Ammon's horn (tissue), 1 donor: ENCODE measurements at places on chromosomes 2 and 18.

DNA sequence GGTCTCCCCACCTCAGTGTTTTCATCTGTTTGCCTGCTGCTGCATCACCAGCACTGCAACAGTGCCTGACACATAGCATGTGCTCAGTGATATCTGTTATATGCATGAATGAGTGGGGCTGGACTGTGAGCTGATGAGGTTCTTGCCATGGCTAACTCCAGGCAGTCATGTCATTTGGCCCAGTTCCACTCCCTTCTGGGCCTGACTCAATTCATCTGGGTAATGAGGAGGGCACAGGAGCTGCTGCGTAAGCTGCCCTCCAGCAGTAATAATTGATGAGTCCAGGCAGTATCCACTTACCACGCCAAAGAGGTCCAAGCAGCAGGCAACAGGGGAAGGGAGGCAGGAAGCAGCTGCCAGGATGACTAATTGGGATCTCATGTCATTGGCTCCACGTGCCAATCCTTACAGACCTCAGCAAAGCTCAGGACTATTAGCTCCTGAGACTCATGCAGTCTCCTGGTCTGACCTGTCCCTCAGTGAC is 34.1 kb upstream of the MAT2A start:
- no peak for DNase-seq

- no peak for DNase-seq
Measured at GRCh38 chr2:67670747-67671183, 273.6 kb downstream of the ETAA1 start.

GRCh38 chr2:73414696-73415095 is 29.1 kb downstream of the ALMS1 start:
- no peak for DNase-seq

DNA sequence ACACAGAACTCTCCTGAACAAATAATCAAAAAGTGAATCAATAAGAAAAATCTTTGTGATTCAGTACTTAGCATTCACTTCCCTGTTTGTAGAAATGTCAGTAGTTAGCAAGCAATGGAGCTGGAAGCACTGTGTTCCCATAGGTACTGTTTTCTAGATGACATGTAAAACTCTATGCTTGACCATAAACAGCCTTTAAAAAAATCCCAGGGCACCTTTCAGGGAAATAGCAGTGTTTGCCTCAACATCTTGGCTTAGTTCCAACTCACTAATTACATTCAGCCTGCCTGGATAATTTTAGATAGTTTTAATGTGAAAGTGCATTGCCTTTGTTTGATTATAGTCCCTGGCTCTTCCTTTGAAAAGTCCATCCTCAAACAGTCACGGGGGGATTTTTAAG is 721.8 kb downstream of the ERBB4 start:
- DNase-seq: no peak

GRCh38 chr18:48724442-48724841 is 185.6 kb downstream of the CTIF start:
- DNase-seq: no peak

DNA sequence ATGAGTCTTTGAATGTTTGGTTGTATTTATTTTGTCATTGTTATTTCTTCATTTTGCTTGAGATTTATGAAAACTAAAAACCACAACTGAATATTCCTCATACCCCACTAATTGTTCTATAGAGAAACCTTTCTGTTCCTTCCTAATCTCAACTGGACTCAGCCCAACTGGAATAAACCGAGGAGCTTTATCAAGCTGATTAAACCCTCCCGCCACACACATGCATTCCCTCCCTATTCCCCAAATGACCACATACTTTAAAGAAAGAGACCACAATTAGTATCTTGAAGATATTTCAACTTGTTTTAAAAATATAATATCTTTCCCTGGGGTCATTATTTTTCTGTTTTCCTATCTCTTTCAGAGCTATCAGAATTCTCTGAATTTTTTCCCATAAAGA is 107.5 kb downstream of the OSR1 start:
- DNase-seq: no peak

DNA sequence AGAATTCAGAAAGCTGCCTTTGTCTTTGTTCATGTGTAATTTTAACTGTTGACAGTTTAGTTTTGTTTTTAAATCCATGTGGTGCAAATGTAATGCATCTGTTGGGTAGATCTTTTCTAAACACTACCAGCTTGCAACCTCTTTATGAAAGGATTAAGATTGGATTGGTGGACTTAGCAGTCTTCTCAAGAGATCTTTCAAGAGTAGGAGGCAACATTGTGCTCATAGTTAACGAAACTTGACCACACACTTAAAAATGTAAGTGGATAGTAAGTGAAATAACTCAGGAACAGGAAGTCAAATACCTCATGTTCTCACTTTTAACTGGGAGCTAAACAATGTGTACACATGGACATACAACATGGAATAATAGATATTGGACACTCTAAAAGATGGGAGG is 579.0 kb downstream of the RIT2 start:
- DNase-seq: no peak

- DNase-seq: peak; percentile 79
Measured at GRCh38 chr2:219155054-219155644, 5.5 kb downstream of the NHEJ1 start.

DNA sequence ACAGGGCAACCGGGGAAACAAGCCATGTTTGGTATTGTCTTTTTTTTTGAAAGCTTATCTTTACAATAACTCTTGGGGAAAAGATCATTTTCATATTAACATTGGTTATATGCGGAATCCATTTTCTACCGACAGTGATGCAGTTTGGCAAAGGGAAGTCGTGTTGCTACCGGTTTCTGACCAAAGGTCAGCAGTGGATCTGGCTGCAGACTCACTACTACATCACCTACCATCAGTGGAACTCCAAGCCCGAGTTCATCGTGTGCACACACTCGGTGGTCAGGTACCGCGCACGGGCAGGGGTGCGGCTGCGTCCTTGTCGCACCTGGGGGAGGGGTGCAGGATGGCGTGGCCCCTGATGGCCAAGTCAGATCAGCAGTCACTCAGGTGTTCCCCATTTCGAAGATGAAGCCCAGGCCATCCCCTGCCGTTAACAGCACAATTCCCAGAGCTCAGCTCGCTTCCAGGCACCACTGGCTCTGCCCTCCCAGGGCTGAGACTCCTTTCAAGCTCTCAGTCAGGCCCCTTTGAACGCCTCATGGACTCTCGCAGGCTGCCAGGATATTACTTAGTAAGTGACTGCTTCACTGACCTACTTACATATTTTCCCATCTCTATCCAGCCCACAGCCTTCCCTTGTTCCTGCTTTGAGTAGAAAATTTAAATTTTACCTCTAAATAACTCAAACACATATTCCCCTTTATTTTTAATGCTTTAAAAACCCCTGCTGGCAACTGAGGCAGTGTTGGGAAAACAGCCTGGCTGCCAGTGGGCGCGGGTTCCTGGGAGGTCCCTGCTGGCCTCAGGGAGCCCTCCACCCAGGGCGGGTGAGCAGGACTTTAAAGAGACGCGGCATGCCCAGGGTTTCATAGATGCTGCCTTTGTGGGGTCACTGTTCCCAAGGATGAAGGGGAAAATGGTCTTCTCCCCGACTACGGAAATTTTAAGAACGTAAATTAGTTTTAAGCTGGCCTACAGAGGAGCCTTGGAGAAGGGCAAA is 33.6 kb upstream of the RPL31 start:
- DNase-seq: no peak

GRCh38 chr2:64455545-64455944 is 1.6 kb downstream of the LGALSL start:
- DNase-seq: peak; percentile 6

- DNase-seq: no peak
Measured at GRCh38 chr2:177538323-177538722, 145.8 kb downstream of the AGPS start.

GRCh38 chr18:76757335-76757734 is 65.0 kb upstream of the ZNF236 start:
- DNase-seq: no peak

DNA sequence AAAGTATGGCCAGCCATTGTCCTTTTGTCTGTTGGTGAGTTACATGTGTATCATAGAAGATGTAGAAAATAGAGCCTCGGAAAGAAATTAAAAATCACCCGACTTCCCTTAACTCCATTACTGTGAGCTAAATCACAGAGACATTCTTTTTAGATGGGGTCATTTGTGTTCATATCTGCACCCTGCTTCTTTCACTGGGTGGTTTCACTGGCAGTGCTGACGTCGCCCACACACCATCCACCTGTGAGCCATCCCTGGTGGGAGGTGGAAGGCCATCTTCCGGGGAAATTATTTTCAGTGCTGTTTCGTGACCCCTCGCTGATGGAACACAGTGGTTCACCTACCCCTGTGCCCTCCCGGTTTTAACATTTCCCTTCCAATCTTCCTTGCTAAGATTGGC is 21.2 kb downstream of the SH3BP4 start:
- DNase-seq: no peak

GRCh38 chr2:141611981-141612380 is 518.8 kb downstream of the LRP1B start:
- no peak for DNase-seq
